ENCODE measurements at places on chromosomes 1 and 21.

GRCh38 chr1:44651069-44651468 lies 23.2 kb downstream of the TMEM53 start:
- DNase-seq: no peak

DNA sequence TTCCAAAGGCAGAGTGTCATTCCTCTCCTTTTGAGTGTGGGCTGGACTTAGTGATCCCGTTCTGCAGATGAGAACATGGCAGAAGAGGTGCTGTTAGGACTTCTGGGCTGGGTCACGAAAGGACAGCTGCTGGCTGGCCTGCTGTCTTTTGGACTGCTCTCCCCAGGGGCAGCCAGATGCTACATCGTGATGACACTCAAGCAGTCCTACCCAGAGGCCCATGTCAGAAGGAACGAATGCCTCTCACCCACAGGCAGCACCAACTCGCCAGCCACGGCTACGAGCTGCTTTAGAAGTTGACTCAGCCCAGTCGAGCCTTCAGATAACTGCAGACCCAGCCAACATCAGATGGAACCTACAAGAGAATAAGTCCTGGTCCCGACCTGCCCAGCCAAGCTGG lies 156.5 kb downstream of the KCNJ6 start:
- DNase-seq: no peak

- DNase-seq: no peak
Measured at GRCh38 chr1:97094247-97094972, 372.8 kb downstream of the PTBP2 start.

DNA sequence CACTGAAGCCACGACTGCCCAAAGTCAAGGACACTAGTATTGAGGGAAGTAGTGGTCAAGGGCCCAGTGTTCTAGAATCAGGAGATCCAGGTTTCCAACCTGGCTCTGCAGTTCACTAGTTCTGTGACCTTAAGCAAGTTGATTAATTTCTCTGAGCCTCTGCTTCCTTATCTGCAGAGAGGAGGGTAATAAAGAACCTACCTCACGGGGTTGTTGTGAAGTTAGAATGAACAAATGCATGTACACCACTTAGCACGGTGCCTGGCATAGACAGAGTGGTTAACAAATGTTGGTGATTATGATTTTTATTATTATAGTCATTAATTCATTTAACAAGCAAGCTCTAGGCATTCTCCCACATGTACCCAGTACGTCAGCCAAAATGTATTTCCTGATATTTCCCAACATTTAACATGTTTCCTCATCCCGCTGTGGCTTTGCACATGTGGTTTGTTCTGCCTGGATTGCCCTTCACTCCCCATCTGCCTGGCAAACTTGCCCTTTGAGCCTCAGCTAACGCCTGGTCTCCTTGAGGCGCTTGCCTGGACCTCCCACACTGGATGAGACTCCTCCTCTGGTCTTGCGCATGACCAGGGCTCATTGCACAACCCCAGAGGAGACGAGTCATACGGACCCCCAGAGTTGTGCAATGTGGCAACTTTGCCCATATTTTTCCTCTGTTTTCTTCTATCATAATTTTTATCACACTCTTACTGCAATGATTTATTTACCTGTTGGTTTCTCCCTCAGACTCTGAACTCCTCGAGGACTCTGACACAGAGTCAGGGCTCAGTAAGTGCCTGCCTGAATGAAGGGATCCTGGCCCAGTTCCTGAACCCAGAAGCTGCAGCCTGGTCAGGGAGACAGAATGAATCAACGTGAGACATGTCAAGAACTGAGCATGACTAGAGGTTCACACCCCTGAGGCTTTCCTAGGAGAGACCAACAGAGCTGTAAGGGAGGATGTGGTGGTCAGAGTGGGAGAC lies 20.7 kb upstream of the MFSD2A start:
- no peak for DNase-seq

DNA sequence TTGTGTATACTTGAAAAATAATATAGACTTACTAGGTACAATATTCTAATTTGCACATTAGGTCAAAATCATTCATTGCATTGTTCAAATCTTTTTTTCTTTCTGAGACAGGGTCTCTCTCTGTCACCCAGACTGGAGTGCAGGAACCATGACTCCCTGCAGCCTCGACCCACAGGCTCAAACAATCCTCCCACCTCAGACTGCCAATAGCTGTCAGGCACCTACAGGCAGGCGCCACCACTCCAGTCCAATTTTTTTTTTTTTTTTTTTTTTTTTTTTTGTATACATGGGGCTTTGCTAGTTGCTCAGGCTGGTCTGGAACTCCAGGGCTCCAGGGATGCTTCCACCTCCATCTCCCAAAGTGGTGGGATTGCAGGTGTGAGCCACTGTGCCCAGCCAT lies 656.9 kb downstream of the KCNT2 start:
- DNase-seq: no peak

DNA sequence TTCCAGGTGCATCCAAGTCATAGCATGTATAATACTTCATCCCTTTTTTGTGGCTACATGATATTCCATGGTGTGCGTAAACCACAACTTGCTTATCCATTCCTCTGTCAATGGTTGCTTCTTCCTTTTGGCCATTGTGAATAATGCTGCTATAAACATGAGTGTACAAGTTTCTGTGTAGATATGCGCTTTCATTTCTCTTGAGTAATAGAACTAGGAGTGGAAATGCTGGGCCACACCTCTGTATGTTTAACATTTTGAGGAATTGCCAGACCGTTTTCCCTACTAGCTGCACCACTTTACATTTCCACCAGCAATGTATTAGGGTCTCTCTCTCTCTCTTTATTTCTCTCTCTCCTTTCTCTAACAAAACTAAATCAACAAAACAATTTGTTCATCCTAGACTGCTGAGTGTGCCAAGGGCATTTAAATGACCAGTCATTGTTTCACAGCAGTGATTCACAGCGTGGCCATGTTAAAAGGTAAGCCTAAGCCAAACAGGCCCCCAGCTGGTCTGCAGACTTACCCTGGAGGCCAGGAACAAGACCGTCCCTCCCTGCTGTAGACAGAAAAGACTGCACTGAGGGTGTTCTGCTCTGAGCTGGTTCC lies 53.2 kb upstream of the LYST start:
- no peak for DNase-seq

- peak; percentile 88 for DNase-seq
Measured at GRCh38 chr1:41776891-41777441, 141.8 kb downstream of the HIVEP3 start.

GRCh38 chr1:20993716-20994575 lies 182.8 kb downstream of the EIF4G3 start:
- DNase-seq: no peak

GRCh38 chr1:174874331-174875053 lies 125.3 kb upstream of the CACYBP start:
- no peak for DNase-seq

DNA sequence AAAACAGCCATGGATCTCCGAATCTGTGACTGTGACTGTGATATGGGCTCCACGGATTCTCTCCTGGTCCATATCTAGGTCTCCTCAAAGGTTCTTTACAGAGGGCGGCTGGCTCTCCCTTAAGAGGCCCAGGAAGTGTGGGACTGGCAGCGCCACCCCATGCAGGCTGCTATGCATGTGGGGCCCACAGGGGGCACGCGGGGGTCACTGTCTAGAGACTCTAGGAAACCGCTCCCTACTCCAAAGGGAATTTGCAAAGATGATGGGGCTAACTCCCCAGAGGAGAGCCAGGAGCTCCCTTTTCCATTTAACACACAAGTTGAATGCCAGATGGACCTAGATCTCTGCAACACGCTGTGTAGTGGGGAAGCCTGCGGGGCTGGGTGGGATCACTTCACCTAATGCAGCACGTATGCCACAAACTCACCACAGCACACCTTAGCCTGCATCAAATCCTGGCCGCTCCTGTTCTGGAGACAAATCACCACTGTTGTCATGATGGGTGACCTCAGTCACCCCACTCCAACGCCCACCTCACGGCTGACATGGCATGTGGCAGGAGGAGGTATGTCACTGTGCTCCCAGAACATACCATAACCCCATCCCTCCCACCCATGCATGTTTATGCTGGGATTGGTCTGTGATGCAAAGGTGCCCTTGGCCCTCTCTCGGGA lies 61.7 kb downstream of the SLC45A1 start:
- DNase-seq: no peak

GRCh38 chr1:234745844-234746797 lies 136.1 kb upstream of the IRF2BP2 start:
- peak; percentile 71 for DNase-seq

- DNase-seq: no peak
Measured at GRCh38 chr1:204882479-204882878, 11.8 kb downstream of the NFASC start.

DNA sequence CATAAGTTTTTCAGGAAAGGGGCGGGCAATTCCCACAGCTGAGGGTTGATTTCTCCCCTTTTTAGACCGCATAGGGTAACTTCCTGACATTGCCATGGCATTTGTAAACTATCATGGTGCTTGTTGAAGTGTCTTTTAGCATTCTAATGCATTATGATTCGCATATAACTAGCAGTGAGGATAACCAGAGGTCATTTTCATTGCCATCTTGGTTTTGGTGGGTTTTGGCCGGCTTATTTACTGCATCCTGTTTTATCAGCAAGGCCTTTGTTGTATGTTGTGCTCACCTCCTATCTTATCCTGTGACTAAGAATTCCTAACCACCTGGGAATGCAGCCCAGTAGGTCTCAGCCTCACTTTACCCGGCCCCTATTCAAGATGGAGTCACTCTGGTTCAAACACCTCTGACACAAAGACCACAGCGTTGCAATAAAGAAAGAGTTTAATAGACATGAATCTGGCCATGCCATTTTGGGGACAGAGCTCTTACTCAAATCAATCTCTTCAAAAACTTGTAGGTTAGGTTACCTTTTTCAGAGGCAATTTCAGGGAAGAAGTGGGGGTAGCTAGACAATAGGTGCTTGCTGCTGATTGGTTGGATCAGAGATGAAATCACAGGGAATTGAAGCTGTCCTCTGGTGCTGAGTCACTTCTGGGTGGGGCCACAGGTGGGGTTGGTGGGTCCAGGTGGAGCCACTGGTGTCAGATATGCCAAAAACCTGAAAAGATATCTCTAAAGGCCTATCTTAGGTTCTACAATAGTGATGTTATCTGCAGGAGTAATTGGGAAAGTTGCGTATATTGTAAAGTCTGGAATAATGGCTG lies 23.3 kb downstream of the TBX19 start:
- DNase-seq: no peak

GRCh38 chr1:183214021-183214970 lies 28.2 kb downstream of the LAMC2 start:
- no peak for DNase-seq

- no peak for DNase-seq
Measured at GRCh38 chr1:202143011-202143767, 1.3 kb downstream of the ARL8A start.

DNA sequence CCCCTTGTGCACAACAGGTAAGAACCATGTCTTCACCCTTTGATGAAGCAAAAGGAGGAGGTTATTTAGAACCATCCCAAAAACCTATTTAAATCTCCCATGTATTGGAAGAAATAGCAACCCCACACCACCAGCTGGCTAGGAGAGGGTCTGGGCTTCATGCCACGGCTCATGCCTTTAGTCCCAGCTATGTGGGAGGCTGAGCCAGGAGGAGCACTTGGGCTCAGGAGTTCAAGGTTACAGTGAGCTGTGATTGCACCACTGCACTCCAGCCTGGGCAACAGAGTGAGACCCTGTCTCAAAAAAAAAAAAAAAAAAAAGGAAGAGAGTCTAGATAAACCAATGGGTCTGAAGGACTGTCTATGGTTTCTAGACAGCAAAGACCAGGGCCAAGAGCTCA lies 197.9 kb upstream of the COA6 start:
- DNase-seq: no peak

DNA sequence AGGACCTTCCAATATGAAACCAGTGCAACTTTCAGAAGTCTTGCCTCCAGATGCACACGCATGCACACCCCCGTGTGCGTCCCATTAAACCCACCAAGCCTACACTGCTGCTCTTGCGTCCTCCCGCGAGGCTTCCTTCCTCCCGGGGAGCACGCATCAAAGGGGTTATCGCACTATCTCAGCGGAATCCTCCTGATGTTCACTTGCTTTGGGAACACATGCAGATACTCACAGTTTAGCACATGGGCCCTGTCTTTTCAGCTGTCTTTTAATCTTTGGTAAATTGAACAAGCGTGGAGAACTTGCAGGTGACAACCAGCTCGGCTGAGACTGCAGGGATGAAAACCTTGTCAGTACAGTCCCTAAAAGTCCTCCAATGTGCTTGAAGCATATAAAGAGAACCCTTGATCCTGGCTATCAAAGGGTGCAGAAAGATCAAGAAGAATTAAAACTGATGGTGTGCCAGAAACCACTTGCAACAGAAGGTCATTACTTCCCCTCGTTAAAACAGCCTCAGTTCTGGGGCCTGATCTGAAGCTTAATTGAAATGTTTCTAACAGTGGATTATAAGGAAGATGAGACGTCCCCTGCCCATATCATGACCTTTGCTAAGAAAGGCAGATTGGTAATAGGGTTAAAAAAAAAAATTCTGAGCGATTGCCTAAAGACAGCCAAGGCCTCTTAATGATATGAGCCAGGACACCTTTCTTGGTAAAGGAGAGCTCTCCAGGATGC lies 149.4 kb upstream of the LMO4 start:
- no peak for DNase-seq

- no peak for DNase-seq
Measured at GRCh38 chr1:73765551-73766233, 432.3 kb downstream of the LRRIQ3 start.

DNA sequence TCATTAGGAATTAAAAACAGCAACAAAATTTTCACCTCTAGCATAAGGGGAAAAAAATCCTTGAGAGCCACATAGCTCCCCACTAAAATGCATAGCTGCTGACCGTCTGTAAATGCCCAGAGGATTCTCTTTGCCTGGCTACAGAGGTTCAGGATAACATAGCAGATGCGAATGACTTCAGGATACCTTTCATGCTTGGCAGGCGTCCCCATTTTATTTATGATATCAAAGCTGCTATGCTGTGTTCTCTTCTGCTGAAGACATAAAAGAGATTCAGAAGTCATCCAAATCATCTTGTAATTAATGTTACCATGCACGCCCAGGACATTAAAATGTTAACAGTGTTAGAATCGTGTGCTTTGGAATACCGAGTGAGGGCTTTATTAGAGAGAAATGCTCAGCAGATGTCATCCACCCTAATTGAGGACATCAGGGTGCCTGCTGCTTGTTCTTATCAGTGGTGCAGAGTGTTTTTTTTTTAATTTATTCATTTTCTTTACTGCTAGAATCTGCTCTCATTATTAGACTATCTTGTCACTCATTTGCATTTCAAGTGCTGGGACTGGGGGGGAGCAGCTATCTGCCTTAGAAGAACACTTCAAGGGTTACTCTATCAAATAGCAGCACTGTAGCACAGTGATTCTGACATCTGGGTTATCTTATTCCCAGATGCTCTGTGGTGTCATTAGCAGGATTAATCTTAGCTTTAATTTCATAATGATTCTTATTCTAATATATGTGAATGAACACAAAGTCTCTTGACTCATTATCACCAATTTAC lies 139.5 kb downstream of the ZNF326 start:
- no peak for DNase-seq

DNA sequence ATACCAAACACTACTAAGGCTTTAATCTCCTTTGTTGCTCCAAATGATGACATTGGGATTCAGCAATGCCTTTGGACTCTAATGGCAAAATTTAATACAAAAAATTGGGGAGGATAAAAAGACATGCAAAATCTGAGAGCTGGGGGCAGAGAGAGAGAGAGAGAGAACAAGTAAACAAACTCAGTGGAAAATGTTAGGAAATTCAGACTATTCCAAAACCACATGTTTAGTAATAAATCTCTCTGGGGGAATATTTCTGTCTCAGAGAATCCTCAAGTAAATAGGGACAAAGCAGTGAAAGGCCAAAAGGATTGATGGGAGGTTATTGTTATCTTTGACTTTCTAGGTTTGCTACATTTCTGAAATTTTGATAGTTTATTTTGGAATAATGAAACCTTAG lies 65.7 kb downstream of the PLA2G4A start:
- no peak for DNase-seq
